Spleen (tissue), 13 donors: ENCODE measurements at places on chromosomes 5 and 9.

GRCh38 chr5:174400461-174400860 is 323.9 kb upstream of the MSX2 start:
- H3K4me1 ChIP-seq, result no peaks in the 10 kb centered on the region
- DNase-seq, result no peak
- no peak overlapping the region for H3K4me3 ChIP-seq
- H3K27me3 ChIP-seq, result no peaks in the 10 kb centered on the region

DNA sequence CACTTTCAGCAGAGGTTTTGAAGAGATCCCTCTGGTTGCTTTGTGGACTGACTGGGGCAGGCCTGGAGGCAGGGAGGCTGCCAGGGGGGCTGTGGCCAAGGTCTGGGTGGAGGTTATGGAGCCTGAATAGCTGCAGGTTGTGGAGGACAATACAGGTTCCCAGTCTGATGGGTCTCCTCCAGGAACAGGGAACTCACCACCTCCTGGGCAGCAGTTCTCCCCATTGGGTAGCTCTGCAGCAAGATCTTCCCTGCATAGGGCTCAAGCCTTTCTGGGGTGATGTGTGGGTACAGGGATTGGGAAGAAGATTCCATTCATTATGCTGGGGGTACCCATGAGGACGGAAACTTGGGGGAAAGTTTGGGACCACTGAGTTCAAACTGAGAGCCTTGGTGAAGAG is 6.8 kb downstream of the AQP3 start:
- no peak overlapping the region for H3K27ac ChIP-seq
- peaks cover 2% of the 10 kb centered on the region for H3K36me3 ChIP-seq
- H3K4me3 ChIP-seq, result no peak overlapping the region
- no peaks in the 10 kb centered on the region for H3K27me3 ChIP-seq
- no peak for DNase-seq
- H3K4me1 ChIP-seq, result peaks cover 9% of the 10 kb centered on the region

GRCh38 chr9:121268598-121268850 is 562 bp downstream of the GSN start:
- no peaks in the 10 kb centered on the region for H3K27me3 ChIP-seq
- peaks cover 39% of the 10 kb centered on the region for H3K4me1 ChIP-seq
- H3K4me3 ChIP-seq, result peak overlapping the region; percentile 85
- H3K36me3 ChIP-seq, result no peaks in the 10 kb centered on the region
- no peak for DNase-seq
- peak overlapping the region; percentile 89 for H3K27ac ChIP-seq

- H3K27me3 ChIP-seq, result no peaks in the 10 kb centered on the region
- no peak for DNase-seq
- no peak overlapping the region for H3K27ac ChIP-seq
- no peaks in the 10 kb centered on the region for H3K36me3 ChIP-seq
- no peak overlapping the region for H3K4me3 ChIP-seq
These were observed 108.2 kb downstream of the MPDZ start for GRCh38 chr9:13171261-13171660.

DNA sequence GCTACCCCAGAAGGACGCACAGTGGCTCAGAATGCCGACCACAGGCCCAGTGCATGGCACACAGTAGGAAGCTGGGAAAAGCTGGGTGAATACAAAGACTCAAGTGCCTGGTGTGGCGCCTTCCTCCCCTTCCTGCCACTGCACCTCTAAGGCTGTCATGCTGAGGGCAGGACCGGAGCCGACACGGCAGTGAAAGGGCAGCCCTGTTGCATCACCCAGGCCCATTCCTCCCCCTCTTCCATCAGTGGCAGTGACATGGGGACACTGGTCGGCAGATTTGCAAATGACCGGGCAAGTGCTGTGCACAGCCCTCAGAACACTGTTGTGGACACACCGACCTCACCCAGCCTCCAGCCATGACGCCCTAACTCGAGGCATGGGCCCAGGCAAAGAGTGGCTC is 84.0 kb downstream of the STK10 start:
- H3K4me3 ChIP-seq, result no peak overlapping the region
- H3K27me3 ChIP-seq, result no peaks in the 10 kb centered on the region
- DNase-seq, result peak; percentile 76
- H3K36me3 ChIP-seq, result peaks cover 86% of the 10 kb centered on the region
- peak overlapping the region; percentile 43 for H3K27ac ChIP-seq
- peaks cover 58% of the 10 kb centered on the region for H3K4me1 ChIP-seq

DNA sequence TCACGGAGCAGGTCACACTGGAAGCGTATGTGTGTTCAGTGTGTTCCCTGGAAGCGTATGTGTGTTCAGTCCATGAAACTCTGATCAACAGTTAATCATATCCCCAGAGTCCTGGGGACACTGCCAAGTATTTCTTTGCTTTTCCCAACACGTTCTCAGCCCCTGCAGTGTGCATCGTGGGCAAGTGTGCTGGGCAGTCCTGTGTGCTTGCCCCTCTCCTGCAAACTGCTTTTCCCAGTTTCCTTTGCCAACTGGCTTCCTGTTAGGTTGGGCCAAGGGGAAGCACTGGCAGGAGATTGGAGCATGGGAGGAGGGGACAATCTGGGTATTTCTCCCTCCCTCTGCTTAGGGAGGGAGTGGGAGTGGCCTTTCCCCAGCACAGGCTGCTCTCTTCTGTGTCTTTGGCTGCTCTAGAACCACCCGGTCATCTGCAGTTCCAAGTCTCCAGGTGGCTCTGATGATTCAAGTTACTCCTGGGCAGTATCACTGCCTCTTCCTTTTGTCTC is 36.8 kb upstream of the NEK6 start:
- H3K36me3 ChIP-seq, result no peaks in the 10 kb centered on the region
- peaks cover 83% of the 10 kb centered on the region for H3K4me1 ChIP-seq
- peak overlapping the region; percentile 87 for H3K27ac ChIP-seq
- H3K27me3 ChIP-seq, result no peaks in the 10 kb centered on the region
- DNase-seq, result peak; percentile 57

DNA sequence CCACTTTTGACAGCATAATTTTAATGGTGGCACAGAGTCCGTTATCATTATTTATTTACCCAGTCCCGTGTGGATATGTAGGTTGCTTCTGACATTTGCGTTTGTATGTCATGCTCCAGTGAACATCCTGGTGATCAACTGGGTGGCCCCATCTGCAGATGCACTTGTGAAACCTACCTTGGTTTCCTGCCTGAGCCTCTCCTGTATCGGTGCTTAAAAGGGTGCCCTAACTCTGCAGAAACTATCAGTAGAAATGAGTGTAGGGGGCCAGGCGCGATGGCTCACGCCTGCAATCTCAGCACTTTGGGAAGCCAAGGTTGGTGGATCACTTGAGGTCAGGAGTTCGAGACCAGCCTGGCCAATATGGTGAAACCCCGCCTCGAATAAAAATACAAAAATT is 92.1 kb upstream of the IER5L start:
- H3K27me3 ChIP-seq, result no peaks in the 10 kb centered on the region
- peaks cover 32% of the 10 kb centered on the region for H3K4me1 ChIP-seq
- peak; percentile 71 for DNase-seq
- no peak overlapping the region for H3K4me3 ChIP-seq
- H3K27ac ChIP-seq, result peak overlapping the region; percentile 71
- no peaks in the 10 kb centered on the region for H3K36me3 ChIP-seq

- no peak overlapping the region for H3K27ac ChIP-seq
- no peak overlapping the region for H3K4me3 ChIP-seq
- H3K27me3 ChIP-seq, result no peaks in the 10 kb centered on the region
- no peaks in the 10 kb centered on the region for H3K4me1 ChIP-seq
- no peaks in the 10 kb centered on the region for H3K36me3 ChIP-seq
These were observed 58.3 kb downstream of the EGFLAM start for GRCh38 chr5:38316544-38317224.

DNA sequence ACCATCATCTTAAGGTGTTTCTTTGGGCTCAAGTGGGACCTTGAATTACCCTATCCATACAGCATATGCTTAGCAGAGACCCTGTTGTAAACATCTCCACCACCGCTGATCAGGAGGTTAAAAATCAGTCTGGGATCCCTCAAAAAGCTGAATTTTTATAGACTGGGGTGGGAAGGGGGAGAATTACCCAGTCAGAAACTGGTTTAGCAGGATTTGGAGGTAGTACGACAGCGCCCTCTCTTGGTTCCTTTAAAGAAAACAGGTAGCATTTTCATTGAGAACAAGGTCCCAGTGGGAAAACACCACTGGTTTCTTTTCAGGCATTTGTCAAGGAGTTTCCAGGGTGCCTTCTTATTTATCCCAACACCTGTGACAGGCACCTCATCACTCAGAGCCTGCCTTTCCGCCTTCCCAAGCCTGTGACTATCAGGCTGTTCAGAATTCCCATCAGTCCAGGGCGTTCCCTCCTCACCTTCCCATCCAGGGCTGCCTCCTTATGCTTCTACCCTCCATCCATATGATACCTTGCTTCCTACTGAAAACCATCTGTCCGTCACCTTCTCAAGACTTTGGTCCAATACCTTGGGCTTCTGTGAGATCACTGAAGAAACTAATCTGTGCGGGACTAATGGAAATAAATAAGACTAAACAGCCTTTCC is 203.8 kb upstream of the RAI14 start:
- H3K27me3 ChIP-seq, result no peaks in the 10 kb centered on the region
- no peaks in the 10 kb centered on the region for H3K36me3 ChIP-seq
- H3K4me1 ChIP-seq, result no peaks in the 10 kb centered on the region
- H3K4me3 ChIP-seq, result no peak overlapping the region
- H3K27ac ChIP-seq, result no peak overlapping the region

DNA sequence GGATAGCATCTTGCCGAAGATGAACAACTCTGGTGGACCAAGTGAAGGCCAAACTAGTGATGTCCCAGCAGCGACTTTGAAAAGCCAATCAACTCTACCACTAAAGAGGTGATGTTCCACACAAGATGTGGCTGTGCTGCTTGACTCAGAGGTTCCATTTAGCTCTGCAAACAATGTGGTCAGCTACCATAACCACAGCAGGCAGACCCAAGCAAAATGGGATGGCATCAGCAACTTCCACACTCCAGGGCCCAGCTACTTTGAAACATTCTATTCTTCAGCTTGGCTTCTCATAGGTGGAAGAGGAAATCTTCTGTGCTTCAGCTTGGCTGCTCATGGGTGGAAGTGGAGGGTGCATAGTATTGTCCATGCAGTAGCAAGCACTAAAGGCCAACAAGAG is 70.5 kb downstream of the IRX2 start:
- H3K27me3 ChIP-seq, result peaks cover 4% of the 10 kb centered on the region
- no peak overlapping the region for H3K4me3 ChIP-seq
- H3K4me1 ChIP-seq, result no peaks in the 10 kb centered on the region
- DNase-seq, result no peak
- H3K27ac ChIP-seq, result no peak overlapping the region
- no peaks in the 10 kb centered on the region for H3K36me3 ChIP-seq

- no peak overlapping the region for H3K27ac ChIP-seq
- H3K27me3 ChIP-seq, result no peaks in the 10 kb centered on the region
- no peak for DNase-seq
- no peaks in the 10 kb centered on the region for H3K4me1 ChIP-seq
- H3K4me3 ChIP-seq, result no peak overlapping the region
- no peaks in the 10 kb centered on the region for H3K36me3 ChIP-seq
These were observed 532.4 kb downstream of the ANXA1 start for GRCh38 chr9:73683862-73684591.

DNA sequence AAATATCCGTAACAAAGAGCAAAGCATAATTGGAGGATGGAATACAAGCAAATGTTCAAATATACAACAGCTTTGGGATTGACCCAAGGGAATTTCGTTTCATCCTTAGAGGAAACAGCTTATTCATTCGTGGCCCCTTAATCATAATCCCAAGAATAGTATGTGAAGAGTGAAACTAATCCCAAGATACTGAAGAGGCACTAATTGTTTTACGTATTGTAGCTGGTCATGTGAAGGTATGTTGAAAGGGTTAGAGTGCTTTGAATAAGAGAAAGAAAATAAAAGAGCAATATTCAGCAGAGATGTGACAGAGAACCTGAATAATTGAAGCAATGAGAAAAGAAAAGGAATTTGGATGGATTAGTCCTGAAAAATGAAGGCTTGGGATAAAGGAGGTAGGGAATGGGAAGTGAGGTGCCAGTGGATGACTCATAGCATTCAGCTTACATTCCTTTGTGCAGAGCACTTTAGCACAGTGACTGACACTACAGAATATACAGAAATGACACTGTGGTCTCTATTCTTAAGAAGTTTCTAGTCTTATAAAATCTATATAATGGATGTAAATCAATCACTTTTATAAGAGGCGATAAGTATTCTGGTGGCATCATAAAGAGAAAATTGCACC is 221.9 kb downstream of the TLR4 start:
- H3K4me1 ChIP-seq, result no peaks in the 10 kb centered on the region
- no peak overlapping the region for H3K4me3 ChIP-seq
- no peak for DNase-seq
- H3K27me3 ChIP-seq, result no peaks in the 10 kb centered on the region
- no peak overlapping the region for H3K27ac ChIP-seq

- H3K27me3 ChIP-seq, result no peaks in the 10 kb centered on the region
- no peak for DNase-seq
- H3K27ac ChIP-seq, result no peak overlapping the region
- H3K36me3 ChIP-seq, result peaks cover 6% of the 10 kb centered on the region
These were observed 139.8 kb downstream of the MPDZ start for GRCh38 chr9:13139641-13140171.

GRCh38 chr5:15267966-15268365 is 232.0 kb upstream of the FBXL7 start:
- no peak overlapping the region for H3K27ac ChIP-seq
- H3K4me1 ChIP-seq, result no peaks in the 10 kb centered on the region
- no peak overlapping the region for H3K4me3 ChIP-seq
- no peaks in the 10 kb centered on the region for H3K36me3 ChIP-seq

GRCh38 chr9:83384214-83384613 is 154.0 kb downstream of the FRMD3 start:
- no peak overlapping the region for H3K27ac ChIP-seq
- H3K27me3 ChIP-seq, result no peaks in the 10 kb centered on the region
- no peaks in the 10 kb centered on the region for H3K4me1 ChIP-seq
- peaks cover 10% of the 10 kb centered on the region for H3K36me3 ChIP-seq

GRCh38 chr5:93008502-93009207 is 572.4 kb downstream of the NR2F1-AS1 start:
- H3K4me1 ChIP-seq, result no peaks in the 10 kb centered on the region
- no peak for DNase-seq
- H3K36me3 ChIP-seq, result no peaks in the 10 kb centered on the region

DNA sequence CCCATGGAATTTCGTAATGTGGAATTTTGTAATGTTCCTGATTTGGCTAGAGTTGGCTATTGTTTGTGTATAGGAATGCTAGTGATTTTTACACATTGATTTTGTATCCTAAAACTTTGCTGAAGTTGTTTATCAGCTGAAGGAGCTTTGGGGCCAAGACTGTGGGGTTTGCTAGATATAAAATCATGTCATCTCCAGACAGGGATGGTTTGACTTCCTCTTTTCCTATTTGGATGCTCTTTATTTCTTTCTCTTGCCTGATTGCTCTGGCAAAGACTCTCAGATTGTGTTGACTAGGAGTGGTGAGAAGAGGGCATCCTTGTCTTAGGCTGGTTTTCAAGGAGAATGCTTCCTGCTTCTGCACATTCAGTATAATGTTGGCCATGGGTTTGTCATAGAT is 91.0 kb downstream of the NNT start:
- no peak for DNase-seq
- no peak overlapping the region for H3K27ac ChIP-seq
- no peaks in the 10 kb centered on the region for H3K27me3 ChIP-seq
- H3K36me3 ChIP-seq, result no peaks in the 10 kb centered on the region

GRCh38 chr9:75086541-75087288 is 1.2 kb downstream of the NMRK1 start:
- peak overlapping the region; percentile 48 for H3K4me3 ChIP-seq
- H3K27ac ChIP-seq, result peak overlapping the region; percentile 97
- H3K27me3 ChIP-seq, result no peaks in the 10 kb centered on the region
- H3K36me3 ChIP-seq, result no peaks in the 10 kb centered on the region
